ENCODE measurements at places on chromosomes 12 and 14.

DNA sequence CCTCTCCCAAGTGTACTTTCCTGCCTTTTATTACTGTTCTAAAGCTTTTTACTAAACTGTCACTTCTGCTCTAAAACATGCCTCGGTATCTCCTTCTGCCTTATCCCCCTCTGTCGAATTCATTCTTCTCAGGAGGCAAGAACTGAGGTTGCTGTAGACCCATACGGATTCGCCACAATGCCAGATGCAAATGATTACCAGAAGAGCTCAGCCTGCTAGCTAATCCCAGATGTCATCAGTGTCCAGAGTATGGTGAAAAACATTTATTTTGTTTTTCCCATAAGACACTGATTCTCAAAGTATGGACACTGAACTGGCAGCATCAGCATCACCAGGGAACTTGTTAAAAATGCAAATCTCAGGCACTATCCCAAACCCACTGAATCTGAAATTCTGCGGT lies 359.3 kb downstream of the TMTC2 start:
- no peak for DNase-seq

DNA sequence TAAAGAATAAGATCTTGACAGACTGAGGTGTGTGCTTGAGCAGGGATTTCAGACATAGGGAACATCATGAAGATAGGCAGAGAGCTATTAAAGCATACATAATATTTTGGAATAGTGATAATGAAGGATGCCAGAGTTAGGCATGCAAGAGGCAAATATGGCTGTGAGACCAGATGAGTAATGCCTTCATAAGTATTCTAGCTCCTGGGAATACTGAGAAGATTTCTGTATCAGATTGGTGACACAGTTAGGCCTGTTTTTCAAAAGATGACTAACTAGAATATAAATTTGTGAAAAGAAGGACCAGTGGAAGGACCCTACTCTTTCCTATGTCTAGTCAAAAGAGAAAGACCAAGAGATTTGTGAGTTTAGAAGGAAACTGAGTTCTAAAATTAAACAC lies 108.8 kb downstream of the TXNDC16 start:
- no peak for DNase-seq

DNA sequence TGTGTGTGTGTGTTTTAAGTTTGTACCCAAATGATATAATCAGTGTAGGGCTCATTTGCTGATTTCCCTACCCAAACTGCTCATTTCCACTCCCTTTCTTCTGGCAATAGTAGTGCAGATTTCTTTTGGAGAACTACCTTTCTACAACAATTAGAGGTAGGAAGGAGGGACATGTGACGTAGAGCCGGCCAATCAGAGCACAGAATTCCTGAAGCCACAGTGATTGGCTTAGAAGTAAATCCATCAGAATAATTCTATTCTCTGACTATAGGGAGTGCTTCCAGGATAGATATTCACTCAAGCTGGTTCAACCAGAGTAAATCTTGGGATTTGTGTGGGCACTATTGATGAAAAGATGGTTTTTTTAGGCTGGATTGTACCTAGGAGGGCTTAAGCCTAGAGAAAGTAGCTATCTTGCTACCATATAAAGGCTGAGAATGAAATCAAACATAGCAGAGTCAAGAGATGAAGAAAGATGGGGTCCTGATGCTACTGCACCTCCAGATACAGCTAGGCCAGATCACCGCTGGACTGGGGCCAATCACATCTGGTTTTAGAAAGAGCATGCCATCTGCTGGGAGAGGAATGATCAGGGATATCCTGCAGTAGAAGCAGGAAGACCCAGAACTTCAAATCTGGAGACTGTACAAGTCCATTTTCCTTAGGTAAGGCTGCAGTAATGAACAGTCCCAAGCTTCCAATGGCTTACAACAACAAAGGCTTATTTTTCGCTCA lies 54.1 kb upstream of the NUAK1 start:
- DNase-seq, result no peak

- DNase-seq, result no peak
Observed at GRCh38 chr12:1592444-1593173, 1.8 kb downstream of the FBXL14 start.

DNA sequence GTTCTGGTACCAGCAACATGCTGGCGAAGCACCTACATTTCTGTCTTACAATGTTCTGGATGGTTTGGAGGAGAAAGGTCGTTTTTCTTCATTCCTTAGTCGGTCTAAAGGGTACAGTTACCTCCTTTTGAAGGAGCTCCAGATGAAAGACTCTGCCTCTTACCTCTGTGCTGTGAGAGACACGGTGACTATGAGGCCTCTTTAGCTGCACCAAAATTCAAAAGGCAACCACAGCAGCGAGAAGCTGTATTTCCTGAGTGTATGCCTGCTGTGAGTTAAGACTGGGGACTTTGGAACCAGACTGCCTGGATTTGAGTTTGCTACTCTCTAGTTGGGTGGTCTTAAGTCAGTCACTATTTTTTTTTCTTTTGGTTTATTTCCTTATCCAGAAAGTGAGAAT lies 8.7 kb upstream of the OR10G2 start:
- no peak for DNase-seq

GRCh38 chr12:67784831-67785230 lies 136.3 kb downstream of the DYRK2 start:
- DNase-seq, result no peak

DNA sequence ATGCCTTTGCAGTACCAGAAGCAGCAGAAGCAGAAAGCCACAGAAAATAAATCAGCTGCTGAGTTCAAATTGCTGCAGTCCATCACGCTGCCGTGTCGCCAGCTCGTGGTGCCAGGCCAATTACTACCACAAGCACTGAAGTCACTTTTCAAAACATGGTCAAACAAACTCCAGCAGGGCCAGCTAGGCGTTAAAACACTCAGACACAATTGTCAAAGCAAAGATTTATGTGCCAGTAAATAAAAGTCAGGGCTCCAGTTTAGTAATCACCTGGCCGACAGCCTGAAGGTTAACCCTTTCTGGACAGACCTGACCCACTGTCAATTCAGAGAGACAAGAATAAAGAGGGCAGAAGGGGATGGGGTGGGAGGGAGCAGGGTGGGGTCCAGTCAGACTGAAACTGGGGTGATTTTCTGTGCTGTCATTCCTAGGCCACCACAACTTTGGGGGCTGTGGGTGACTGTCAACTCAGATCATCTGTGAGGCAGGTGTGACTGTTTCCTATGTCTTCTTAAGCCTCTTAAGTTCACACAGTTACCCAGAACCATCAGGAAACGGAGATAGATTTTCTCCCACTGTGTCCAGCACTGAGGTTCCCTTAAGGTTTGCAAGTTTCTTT lies 109.8 kb upstream of the FUT8 start:
- no peak for DNase-seq

DNA sequence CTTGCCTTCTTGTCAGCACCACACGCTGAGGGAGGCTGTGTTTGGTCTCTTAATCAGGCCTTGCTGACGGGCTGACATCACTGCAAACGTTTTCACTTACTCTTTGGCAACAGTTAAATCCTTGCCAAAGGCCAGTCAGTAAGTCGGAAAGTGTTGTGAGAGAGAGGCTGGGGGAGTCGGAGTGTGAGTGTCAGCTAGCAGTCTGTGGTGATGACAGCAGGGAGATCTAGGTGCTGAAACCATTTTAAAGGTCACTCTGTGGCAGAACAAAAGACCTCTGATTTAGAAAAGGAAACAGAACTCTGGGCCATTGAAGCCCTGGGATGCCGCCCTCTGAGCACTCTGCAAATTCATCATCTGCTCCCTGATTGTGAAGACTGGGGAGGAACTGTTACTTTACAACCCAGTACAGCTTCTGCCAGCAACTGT lies 143.5 kb downstream of the PAX9 start:
- no peak for DNase-seq

- DNase-seq, result no peak
Observed at GRCh38 chr14:103504991-103505565, 17.6 kb downstream of the CKB start.

- no peak for DNase-seq
Observed at GRCh38 chr12:23236811-23237210, 611.8 kb downstream of the ETNK1 start.

DNA sequence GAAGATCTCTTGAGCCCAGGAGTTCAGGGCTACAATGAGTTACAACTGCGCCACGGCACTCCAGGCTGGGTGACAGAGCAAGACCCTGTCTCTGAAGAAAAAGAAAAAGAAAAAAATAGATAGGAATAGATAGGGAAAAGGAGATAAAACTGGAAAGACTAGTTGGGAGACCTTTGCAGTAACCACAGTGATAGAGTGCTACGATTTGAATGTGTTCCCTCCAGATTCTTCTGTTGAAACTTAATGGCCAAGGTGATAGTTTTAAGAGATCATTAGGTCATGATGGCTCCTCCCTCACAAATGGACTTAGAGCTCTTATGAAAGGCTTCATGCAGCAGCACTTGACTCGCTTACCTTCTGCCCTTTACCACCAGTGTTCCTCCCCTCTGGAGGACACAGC lies 13.5 kb upstream of the ATF1 start:
- DNase-seq, result no peak

- no peak for DNase-seq
Observed at GRCh38 chr12:121810833-121811433, 7.1 kb downstream of the SETD1B start.

- no peak for DNase-seq
Observed at GRCh38 chr14:37172024-37172869, at the start of gene SLC25A21. Gene SLC25A21 (minus strand): TSS chr14:37172606.
